Stimulated activated CD4-positive, alpha-beta T cell treated with anti-CD3 and anti-CD28 coated beads, Interleukin-4, amount 100 ng/mL, for 24 hours (primary cell): ENCODE measurements at places on chromosomes 4 and X.

GRCh38 chr4:147299205-147299604 lies 181.7 kb upstream of the EDNRA start:
- no peak for DNase-seq

- peak; percentile 3 for DNase-seq
These were observed 286.9 kb upstream of the FGF16 start for GRCh38 chrX:77160301-77160700.

DNA sequence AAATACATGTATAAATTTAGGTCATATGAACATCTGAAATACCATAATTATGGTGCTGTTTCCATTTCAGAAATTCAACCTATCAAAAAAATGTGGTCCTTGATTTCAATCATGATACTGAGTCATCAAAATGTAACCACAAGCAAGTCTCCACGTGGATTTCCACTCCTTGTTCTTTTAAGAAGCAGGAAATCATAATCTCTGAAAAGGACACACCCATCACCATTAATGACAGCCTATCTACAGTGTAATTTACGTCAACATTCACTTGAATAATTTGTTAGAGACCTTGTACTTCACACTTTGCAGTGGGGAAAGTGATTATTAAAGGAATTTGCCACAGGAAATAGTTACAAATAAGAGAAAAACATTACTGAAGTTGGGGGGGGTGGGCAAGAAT lies 17.7 kb upstream of the SLC7A11 start:
- no peak for DNase-seq

DNA sequence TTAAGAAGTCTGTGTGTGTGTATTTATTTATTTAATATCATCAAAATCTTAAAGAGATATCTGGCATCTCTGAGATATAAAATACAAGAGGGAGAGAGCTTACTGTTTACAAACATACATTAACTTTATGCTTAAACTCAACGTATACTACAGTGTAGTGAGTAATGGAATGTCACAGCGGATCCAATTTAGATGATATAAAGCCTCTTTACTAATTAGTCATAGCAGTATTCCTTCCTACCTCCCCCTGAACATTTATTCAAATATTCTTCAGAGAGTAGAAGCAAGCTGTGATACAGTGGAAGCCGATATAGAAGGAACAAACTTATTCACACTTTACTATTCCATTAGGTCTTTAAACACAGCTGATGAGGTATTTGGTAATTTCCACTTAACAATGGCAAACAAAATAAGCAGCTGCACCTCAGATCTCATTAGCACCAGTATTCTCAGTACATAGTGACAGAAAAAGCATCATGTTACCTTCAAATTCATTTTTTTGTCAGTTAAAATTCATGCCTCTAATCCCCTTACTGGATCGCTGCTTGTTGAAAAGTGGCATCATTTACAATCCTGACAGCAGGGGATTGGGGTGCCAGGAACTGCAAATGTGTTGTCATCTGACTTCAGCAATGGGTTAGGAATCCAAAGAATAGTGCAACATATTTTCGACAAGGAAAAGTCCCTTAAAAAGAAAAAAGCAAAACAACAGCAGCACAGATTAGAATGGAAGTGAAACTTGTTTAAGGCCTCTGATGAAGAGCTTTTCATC lies 658.7 kb upstream of the EPHA5 start:
- DNase-seq = no peak

DNA sequence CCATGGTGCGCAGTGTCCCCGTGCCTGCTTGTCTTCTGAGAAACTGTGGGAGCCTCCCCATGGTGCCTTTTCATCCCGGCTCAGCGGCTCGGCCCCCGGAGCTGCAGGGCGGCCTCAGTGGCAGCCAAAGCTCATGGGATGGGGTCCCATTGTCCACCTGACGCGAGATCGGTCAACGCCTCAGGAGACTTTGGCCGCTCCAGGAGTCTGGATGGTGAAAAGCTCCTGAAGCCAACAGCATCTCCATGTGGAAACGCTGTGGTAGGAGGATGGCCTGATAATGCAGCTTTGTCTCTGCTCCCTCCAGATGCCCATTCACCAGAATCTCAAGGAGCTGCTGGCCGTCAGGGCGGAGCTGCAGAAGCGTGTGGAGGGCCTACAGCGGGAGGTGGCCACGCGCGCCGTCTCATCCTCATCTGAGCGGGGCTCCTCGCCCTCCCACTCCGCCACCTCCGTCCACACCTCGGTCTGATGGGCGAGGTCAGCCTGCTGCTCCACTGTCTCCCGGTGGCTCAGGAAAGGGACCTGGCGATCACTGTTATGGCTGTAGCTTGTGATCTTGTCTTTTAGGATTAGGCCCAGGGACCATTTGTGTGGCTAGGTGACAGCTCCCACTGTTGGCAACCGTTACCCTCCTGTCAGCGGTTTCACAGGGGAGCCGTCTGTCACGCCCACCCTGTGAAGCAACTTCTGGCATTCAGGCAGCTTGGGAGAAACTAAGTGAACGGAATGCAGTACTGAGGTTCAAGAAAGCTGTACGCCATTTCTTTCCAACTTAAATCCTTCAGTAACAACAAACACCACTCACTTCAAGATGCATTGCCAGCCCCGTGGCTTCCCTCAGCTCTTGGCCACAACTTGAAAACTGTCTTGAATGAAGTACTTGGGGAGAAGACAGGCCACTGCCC lies 69.3 kb downstream of the MTMR1 start:
- no peak for DNase-seq

DNA sequence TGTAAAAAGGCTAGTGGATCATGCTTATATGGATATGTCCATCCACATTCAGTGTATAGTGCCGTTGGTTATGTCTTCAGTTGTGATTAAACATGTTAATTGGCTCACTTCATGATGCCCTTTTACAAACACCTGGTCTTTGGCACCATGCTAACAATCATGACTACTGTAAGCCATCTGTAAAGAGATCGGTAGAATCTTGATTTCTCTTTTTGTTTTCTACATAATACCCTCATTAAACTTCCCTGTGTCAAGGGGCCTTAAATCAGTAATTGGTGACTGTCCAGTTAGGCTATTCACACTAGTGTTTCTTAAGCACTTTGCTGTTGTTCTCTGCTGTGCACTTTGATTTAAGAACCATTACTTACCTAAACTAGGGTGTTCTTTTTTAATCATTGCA lies 475.2 kb downstream of the RPA4 start:
- no peak for DNase-seq

DNA sequence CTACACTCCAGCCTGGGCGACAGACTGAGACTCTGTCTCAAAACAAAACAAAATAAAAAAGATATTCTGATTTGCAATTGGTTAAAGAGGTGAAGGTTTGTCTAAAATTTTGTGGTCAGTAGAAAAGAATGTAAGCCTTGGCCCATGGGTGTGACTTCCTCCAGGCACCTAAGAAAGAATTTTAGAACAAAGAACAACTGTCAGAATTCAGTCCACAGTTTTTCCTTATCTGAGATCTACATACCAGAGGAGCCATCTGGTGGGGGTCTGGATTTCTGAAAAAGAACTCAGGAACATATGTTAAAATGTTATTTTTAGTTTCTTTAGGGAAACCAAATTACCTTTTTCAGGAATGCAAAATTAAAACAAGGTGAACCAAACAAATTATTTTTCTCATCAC lies 434.1 kb downstream of the ANKRD50 start:
- no peak for DNase-seq
